ENCODE measurements at places on chromosomes 5 and 9. TPM values are rescaled to one million over a fixed set of nuclear protein-coding genes. Genes with fewer than 3 reads are reported as not detected.

DNA sequence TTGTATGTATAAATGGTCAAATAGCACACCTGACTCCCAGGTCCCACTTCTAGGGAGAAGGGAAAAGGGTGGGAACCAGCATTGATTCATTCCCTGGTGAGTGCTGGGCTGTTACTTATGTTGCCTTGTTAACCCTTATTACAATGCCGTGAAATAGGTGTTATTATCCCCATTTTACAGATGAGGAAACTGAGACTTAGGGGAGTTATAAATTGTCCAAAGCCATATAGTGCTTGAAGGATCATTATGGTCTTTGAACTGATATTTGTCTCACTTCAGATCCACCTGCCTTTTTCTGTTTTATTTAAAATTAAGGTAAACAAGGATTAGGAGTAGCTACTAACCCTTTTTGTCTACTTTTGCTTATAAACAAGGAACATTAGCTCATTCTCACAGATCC, 16.5 kb downstream of the TMEM268 start:
- no peak for DNase-seq

PPP2CA gene
- polyA plus RNA-seq = 204 TPM

HTR1A gene
- not detected for polyA plus RNA-seq

OR1J2 gene
- polyA plus RNA-seq = not detected

CXXC5 gene
- 238 TPM for polyA plus RNA-seq

- no peak for DNase-seq
Measured at GRCh38 chr9:81685763-81686613, 3.4 kb downstream of the TLE1 start.

All from left renal cortex interstitium (tissue), 4 donors.